NK-92 treated with Interleukin-12 subunit alpha and Interleukin-12 subunit beta, amount 100 ng/mL, for 24 hours (cell line): ENCODE measurements at places on chromosomes 16 and 17.

- DNase-seq, result no peak
These were observed 29.7 kb upstream of the SSTR5 start for GRCh38 chr16:1042866-1043265.

GRCh38 chr16:67169642-67170167 lies 633 bp upstream of the NOL3 start:
- DNase-seq, result no peak

DNA sequence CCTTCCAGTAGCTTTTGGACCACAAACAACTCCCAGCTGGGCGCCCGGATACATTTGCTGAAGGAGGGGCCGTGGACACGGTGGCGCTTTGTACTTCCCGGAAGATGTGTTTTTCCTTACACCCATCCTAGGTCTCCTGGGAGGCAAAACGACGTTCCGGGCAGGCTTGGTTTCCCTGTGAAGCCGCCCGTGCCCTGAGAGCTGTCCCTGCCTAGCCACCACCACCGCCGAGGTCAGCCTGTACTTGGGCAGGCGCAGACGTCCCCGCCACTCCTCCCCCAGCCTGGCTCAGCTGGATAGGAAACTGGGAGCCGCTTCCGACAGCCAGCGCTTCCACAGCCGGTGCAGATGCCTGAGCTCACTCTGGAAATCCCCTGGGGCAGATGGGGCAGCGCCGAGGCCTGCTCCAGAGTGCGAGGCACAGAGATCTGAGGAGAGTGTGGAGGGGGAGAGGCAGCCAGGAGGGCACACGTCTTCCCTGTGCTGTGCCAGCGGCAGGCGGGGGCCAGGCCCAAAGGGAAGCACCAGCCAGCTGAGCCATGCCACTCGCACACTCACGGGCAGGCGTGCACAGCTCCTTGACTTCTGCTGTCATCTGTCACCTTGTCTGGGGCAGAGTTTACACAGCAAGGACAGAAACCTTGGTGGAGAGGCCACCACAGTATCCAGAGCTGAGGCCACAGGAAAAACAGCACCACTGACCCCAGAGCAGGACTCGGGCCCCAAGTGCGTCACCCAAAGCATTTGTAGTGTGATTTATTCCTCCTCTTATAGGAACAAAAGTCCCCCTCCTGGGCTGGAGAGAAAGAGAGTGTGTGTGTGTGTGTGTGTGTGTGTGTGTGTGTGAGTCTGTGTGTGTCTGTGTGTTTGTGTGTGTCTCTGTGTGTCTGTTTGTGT lies 3.0 kb downstream of the RHBDF2 start:
- DNase-seq, result no peak

- DNase-seq, result no peak
These were observed 64.8 kb downstream of the SEC14L1 start for GRCh38 chr17:77205396-77206125.
